ENCODE measurements at places on chromosomes 12 and 14.

DNA sequence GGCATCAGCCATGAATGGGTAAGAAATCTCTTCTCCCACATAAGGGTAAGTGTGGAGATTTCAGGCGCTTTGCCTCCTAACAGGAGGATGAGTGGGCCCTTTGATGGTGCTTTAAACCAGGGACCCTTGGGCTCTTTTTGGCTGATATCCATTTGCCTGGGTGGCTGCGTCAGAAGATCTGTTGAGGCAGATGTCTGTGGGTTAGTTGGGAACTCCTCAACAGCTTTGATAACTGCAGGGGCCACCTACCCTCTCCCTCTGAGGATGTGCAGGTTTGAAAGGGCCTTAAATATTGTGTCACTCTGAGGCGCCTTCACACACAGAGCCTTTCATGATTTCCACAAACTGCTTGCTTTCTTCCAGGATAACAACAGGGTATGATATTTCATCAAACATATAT lies 210.7 kb downstream of the PPM1H start:
- DNase-seq = no peak

- no peak for DNase-seq
Measured at GRCh38 chr12:117521867-117522266, 160.4 kb upstream of the NOS1 start.

DNA sequence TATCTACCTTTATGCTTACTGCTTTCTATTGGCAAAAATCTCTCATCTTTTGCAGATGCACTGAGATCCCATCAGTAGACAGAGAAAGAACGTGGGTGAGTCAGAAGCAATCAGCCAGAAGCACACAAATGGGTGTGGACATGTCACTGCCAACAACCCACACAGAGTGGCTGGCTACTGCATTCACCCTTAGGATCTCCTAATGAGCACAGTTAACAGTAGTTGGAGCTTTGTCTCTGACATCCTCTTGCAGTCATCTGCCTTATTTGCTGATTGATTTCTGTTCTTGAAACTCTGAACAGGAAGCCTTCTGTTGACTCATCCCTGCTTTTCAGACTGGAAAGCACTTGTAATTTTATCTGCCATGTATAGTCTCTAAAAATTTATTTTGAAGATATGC lies 117.2 kb downstream of the RGS6 start:
- no peak for DNase-seq

DNA sequence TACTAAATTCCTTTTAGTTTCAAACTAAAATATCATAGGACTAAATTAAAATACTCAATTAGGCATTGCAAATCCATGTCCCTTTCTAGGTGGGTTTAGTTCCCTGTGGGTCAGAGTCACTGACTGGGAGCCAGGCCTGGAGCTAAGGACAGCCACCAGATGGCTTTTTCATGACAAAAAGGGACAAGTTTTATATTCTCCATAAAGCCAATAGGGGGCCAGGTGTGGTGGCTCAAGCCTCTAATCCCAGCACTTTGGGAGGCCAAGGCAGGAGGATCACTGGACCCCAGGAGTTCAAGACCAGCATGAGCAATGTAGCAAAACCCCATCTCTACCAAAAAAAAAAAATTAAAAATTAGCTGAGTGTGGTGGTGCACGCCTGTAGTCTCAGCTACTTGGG lies 35.4 kb upstream of the EIF5 start:
- DNase-seq = no peak

DNA sequence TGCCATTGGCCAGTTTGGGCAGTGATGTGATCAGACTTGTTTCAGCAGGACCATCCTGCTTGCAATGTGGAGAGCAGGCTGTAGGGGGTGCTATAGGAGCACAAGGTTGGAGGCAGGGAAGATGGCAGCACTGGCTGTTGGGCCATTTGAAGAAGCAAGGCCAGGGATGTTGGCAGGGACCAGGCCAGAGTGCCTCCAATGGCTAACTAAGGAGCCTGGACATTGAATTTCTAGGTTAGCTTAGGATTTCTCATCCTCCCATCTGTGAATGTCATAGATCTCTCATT lies 23.5 kb downstream of the FGF23 start:
- DNase-seq = peak; percentile 25

Measured in psoas muscle (tissue), 8 donors.